Stimulated activated CD4-positive, alpha-beta T cell treated with anti-CD3 and anti-CD28 coated beads, Interleukin-2, amount 100 ng/mL, for 24 hours (primary cell): ENCODE measurements at places on chromosomes 12 and 14.

GRCh38 chr14:77301103-77301502 lies 19.6 kb downstream of the POMT2 start:
- DNase-seq = peak; percentile 65

GRCh38 chr14:91299121-91300115 lies 54.9 kb upstream of the GPR68 start:
- peak; percentile 38 for DNase-seq

- no peak for DNase-seq
Observed at GRCh38 chr14:91351512-91351862, 66.1 kb downstream of the CCDC88C start.

DNA sequence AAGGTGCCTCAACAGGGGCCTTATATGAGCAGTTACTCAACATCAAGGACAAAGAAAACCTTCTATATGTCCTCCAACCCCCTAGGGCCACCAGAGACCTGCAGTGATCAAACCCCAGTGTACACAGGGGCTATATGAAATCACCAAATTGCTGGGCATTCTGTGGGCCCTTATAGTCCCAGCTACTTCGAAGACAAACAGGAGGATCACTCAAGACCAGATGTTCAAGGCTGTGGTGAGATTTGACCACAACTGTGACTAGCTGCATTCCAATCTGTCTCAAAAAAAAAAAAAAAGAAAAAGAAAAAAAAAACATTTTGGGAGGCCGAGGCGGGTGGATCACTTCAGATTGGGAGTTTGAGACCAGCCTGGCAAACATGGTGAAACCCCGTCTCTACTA lies 51.0 kb upstream of the PRB2 start:
- DNase-seq = no peak

GRCh38 chr14:103221781-103222358 lies 98.6 kb downstream of the TNFAIP2 start:
- no peak for DNase-seq

- DNase-seq = peak; percentile 63
Observed at GRCh38 chr14:90397425-90398314, 841 bp downstream of the CALM1 start.

- peak; percentile 22 for DNase-seq
Observed at GRCh38 chr12:100672075-100672592, 98.7 kb downstream of the GAS2L3 start.

GRCh38 chr12:76010732-76011458 lies 20.7 kb downstream of the PHLDA1 start:
- no peak for DNase-seq

DNA sequence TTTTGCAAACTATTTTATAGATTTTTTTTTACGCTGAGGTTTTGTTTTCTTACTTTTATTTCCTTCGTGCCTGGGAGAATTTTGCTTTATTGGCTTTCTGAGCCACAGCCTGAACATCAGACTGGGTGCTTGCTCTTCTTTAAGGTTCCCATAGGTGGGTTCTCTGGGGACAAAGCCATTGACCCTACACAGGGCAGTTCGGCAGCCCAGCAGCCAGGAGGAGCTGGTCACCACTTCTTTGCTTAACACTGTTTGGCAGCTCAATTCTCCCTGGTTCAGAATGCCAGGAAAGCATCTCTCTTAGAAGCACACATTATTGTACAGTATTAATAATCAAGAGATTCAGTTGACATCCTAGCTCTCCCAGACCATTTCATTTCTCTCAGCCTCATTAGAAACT lies 140.8 kb upstream of the NEDD1 start:
- no peak for DNase-seq

GRCh38 chr12:76471579-76471978 lies 88.0 kb downstream of the OSBPL8 start:
- no peak for DNase-seq

- no peak for DNase-seq
Observed at GRCh38 chr12:55789171-55789570, 28.4 kb downstream of the SARNP start.

DNA sequence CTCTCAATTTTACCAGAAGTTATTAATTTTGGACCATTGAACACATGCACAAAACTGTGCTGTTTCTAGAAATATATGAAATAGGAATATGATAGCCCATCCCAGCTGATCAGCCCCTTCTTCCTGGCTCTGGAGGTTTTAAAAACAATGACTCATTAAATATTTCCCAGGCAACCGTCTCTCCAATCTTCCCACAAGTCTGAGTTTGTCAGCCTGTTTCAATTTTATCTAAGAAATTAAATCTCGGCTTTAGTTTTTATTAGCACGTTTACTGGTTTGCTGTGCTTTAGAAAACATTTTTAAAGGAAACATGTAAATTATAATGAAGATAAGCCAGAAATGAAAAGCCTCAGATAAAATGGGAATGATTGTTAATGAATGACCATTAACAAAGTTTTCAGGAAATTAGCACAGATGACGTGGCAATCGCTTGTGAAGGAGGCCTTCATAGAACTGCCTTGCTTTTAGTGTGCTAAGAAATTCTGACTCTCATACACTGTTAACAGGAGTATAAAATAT lies 89.3 kb upstream of the RAP1B start:
- no peak for DNase-seq

DNA sequence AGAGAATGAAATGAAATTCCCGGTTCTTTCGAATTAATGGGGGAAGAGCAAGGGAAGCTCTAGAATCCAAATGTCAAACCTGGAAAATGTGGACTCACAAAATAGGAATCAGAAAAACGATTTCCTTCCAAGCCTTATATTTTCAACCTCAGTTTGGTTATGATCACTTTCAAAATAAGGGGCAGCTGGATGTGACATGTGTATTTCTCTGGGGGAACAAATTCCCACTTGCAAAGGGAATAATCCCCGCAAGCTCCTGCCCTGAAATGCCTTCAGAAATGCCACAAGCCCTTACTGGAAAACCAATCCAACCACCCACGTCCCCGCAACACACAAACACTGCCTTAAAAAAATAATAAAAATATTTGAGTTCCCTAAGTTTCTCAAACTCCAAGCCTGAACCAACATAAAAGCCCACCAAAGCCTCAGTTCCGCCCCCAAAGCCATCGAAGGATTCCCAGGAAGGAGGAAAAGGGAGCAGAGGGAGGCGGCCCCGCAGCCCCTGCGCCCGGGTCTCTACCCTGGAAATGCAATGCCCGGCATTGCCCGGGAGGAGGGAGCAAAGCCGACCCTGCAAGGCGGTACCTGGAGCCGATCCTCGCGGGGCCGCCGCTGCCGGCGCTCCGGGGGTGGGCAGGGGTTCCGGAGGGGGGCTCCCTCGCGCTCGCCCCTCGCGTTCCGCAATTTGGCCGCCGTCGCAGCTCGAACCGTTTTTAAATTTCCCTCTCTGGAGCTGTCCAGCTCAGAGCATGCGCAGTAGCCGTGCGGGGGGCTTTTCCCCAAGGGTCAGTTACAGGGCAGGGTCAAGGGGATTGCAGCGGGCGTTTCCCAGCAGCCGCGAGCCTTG lies at the start of gene FOXN4:
Gene FOXN4, minus strand, starts transcription at position 751 of the 847 bp plus-strand sequence. CDS start 963 bp downstream, outside the sequence.
- DNase-seq = no peak

GRCh38 chr14:22542360-22542759 lies 46.7 kb downstream of the DAD1 start:
- DNase-seq = no peak

- DNase-seq = no peak
Observed at GRCh38 chr14:37843954-37844607, 248.7 kb downstream of the TTC6 start.

DNA sequence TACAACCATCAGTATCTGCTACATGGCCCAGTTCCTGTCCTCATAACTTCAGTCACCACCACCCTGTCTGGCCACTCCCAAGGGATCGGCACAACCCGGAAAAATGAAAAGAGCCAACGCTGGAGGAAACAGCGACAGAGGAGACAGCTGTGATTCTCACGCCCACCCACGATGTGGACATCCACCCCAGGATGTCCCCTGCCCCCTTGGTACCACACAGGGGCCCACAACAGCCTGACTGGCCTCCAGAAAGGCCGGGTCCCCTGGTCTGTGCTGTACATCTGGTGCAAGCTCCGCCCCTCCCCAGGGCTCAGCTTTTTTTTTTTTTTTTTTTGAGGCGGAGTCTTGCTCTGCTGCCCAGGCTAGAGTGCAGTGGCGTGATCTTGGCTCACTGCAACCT lies 12.5 kb downstream of the RPS6KL1 start:
- no peak for DNase-seq

- no peak for DNase-seq
Observed at GRCh38 chr14:105495990-105496830, 5.2 kb downstream of the TEDC1 start.

GRCh38 chr14:98897605-98898309 lies 374.2 kb downstream of the BCL11B start:
- no peak for DNase-seq

GRCh38 chr14:92103363-92103989 lies 2.9 kb downstream of the ATXN3 start:
- no peak for DNase-seq

DNA sequence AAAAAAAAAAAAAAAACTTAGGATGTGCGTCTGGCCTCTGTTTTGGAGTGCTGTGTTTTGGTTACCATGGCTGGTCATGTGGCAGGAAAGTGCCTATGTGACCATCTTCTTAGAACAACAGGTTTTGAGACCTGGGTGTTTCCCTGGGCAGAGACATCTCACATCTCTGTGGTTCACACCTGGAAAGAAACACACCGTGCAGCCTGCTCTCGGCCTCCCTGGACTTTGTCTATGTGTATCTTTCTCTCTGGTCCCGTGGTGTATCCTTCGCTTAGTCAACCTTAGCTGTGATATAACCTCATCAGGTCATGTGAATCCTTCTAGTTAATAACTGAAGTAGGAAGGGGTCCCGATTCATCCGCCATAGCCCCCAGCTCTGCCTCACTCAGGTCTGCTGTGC lies 22.6 kb downstream of the ACADS start:
- no peak for DNase-seq

- DNase-seq = no peak
Observed at GRCh38 chr12:59583003-59583712, 12.7 kb upstream of the SLC16A7 start.

- no peak for DNase-seq
Observed at GRCh38 chr12:113314121-113314529, 20.8 kb downstream of the SLC8B1 start.

GRCh38 chr14:89214221-89214965 lies 202.6 kb downstream of the FOXN3 start:
- no peak for DNase-seq

- no peak for DNase-seq
Observed at GRCh38 chr12:130480231-130480630, 142.5 kb downstream of the PIWIL1 start.

DNA sequence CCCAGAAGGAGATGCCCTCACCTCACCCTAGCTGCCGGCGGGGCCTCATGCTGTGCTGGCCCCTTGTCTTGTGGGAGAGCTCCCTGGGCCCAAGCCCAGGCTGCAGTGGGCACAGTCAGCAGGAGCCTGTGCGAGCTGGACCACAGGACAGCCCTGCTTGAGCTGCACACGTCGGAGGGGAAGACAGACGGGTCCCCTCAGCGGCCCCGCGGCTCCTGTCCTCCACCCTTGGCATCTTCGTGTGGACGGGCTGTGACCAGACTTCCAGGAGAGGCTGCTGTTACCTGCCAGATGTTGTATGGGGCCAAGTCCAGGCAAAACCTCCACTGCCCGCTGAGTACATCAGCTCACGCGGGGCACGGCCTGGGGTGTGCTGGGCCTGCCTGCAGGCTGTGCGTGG lies 9.4 kb upstream of the TEX22 start:
- DNase-seq = no peak

- DNase-seq = no peak
Observed at GRCh38 chr12:13536219-13536910, 339.8 kb downstream of the EMP1 start.

DNA sequence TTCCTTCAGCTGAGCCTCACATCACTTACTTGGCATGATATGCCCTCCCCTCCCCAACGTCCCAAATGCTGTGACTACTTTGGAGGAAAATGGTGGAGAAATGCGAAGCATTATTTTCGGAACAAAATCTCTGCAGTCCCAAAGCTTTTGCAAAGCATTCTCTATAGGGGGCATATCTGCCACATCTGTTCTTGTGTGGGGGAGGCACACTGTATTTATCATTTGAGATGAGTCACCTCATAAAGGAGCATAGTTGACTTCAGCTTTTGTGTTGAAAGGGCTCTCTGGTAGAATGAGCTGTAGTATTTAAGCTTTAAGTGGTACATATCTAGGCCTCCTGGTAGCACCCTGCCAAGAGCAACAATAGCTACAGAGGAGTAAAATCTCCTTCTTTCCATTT lies 447.5 kb downstream of the ADAMTS20 start:
- no peak for DNase-seq

GRCh38 chr12:107461222-107461975 lies 224.2 kb upstream of the PWP1 start:
- DNase-seq = no peak

GRCh38 chr12:27366621-27367020 lies 34.0 kb downstream of the BMAL2 start:
- no peak for DNase-seq

DNA sequence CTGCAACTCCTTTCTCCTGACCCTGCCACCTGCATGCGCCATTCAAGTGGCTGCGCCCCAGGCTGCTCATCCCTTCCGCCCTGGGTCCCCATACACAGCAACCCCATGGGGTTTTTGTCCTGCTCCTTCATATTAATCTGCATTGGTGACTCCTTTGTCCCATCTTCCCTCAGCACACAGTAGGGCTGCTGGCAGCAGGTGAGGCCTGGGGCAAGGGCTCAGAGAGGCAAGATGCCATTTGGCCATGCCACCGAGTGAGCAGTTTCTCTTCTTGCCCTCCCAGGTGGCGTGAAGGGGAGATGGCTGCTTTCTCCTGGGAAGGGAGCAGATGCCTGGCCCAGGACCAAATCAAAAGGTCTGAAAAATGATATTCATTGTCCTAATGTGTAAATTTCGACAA lies 9.1 kb downstream of the RTL1 start:
- no peak for DNase-seq

DNA sequence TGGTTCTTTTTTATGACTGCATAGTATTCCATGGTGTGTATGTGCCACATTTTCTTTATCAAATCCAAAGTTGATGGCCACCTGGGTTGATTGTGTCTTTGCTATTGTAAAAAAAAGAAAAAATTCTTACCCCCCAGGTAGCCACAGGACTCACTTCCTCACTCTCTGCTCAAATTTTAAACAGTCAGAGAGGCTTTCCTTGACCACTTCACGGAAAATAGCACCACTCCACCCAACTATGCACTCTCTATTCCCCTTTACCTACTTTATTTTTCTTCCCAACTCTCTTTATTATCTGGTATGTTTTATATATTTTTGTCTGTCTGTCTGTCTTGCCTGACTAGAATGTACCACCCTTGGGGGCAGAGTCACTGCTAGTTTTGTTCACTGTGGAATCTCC lies 205.3 kb downstream of the BTG1 start:
- no peak for DNase-seq

- no peak for DNase-seq
Observed at GRCh38 chr12:45348311-45348710, 132.4 kb downstream of the ANO6 start.

GRCh38 chr14:55245657-55246268 lies 25.5 kb upstream of the FBXO34 start:
- DNase-seq = peak; percentile 25

- DNase-seq = peak; percentile 43
Observed at GRCh38 chr12:14948672-14949071, 10.3 kb upstream of the ERP27 start.
